ENCODE measurements at places on chromosomes 5 and 9.

GRCh38 chr5:138972836-138973235 is 97.7 kb upstream of the LRRTM2 start:
- DNase-seq: no peak

DNA sequence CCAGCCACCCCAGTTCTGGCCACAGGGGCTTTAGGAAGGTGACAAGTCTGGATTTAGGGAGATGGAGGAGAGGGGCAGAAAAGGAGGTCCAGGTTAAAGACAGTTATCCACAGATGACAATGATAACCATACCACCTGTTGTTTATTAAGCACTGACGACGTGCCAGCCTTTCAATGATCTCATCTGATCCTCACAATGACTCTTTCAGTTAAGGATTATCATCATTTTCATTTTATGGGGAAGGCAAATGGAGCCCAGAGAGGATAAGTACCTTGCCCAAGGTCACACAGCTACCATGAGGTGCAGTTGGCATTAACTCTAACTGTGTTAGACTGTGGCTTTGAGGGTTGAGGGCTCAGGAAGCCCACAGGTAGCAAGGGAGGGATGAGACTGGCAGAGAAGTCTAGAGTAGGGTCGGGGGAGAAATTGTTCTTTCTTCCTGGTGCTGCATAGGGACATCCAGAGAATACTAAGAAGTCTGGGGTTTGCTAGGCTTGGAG is 21.5 kb upstream of the JADE2 start:
- DNase-seq: no peak

DNA sequence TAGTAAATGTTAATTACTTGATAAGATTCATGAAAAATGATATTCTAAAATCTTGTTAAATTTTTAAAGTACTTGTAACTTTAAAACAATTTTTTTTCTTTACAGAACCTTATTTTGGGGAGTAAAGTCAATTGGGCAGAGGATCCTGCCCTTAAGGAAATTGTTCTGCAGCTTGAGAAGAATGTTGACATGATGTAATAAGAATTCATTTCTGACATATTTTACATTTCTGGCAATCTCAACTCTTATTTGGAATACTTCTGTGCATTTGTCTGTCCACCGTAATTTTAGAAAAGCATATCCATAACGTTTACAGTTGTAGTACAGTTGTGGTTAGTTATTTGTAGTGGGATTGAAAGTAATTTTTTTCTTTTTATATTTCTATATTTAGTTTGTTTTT is 20.2 kb downstream of the CENPH start:
- DNase-seq: no peak

GRCh38 chr9:114729706-114730105 is 47.7 kb upstream of the TEX48 start:
- DNase-seq: no peak

GRCh38 chr5:2334719-2335118 is 416.8 kb downstream of the IRX2 start:
- DNase-seq: no peak

DNA sequence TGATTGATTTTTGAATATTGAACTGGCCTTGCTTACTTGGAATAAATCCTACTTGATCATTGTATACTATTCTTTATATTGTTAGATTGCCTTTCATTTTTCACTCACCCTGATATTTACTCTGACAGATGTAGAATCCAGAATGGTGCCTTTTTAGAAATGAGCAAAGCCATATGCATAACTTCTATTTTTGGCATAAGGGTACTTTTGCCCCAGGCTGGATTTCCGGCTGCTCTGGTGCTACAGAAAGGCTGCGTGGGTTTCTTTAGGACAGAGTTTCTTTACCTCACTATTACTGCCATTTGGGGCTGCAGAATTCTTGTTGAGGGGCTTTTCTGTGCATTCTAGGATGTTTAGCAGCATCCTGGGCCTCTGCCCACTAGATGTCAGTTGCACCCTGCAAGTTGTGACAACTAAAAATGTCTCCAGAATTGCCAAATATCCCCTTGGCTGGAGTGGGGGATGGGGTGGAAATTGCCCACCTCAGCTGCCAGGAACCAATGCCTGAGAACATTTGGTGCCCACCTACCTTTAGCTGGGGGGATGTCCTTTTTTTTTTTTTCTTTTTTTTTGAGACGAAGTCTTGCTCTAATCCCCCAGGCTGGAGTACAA is 50.1 kb downstream of the SLC36A1 start:
- no peak for DNase-seq

DNA sequence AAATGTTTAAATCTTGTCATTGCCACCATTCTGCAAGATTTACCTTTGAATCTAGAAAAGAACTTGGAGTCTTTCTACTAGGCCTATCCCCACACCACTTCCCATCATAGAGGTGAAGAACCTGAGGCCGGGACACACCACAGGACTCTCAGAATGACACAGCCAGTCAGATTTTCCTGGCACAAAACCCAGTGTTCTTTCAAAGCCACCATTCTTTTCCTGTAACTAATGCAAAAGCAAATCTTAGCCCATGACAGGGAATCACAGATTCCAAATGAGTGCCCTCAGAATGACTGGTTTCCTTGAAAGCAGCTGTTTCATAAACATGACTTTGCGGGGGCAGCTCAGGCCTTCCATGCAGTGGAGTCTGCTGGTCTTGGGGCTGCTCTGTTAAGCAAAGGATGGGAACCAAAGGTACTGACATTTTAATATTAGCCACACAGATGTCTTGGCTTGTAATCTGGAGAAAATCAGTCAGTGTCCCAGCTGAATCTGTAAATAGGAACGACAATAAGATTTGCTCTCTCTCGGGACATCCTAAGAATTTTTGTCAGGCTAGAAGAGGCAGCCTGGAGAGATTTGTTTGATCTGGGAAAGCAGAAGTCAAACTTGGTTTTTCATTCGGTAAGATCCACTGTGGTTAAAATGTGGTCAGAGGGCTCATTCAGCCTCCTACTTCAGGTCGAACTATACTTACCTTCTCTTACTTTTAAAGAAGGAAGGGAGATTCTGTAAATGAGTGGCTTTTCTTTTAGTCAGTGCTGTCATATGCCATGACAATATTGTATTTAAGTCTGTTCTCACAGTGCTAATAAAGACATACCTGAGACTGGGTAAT is 115.1 kb downstream of the PALM2AKAP2 start:
- DNase-seq: no peak

DNA sequence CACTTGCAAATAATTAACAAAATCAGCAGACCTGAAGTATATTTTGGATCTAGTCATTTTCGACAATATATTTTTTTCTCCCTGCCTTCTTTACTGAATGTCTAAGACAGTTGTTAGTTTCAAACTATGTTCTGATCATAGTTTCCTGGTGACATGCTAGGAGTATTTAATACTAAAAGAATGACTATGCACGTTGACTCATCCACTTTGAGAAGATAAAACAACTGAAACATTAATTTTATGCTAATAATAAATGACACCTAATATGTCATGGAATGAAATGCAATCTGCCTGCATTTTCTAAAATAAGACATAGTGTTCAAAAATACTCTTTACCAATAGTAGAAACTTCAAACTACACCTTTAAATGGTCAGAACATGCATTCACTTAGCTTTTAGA is 2123.7 kb upstream of the C9orf72 start:
- no peak for DNase-seq

DNA sequence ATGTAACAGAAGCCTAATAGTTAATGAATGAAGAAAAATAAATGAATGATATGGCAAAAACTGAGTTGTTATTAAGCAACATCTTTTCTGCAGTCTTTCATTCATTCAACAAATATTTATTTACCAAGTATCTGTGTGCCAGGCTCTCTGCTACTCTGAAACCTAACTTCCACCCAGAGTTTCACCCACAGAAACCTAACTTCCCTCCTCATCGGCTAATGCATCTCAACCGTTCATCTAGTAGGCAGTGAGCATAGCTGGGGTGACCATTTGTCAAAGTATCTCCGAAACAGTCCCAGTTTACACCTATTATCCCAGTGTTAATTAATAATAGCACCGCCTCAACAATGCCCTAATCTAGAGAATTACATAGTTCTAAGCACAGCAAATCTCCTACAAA is 1.5 kb downstream of the TTC39B start:
- no peak for DNase-seq

DNA sequence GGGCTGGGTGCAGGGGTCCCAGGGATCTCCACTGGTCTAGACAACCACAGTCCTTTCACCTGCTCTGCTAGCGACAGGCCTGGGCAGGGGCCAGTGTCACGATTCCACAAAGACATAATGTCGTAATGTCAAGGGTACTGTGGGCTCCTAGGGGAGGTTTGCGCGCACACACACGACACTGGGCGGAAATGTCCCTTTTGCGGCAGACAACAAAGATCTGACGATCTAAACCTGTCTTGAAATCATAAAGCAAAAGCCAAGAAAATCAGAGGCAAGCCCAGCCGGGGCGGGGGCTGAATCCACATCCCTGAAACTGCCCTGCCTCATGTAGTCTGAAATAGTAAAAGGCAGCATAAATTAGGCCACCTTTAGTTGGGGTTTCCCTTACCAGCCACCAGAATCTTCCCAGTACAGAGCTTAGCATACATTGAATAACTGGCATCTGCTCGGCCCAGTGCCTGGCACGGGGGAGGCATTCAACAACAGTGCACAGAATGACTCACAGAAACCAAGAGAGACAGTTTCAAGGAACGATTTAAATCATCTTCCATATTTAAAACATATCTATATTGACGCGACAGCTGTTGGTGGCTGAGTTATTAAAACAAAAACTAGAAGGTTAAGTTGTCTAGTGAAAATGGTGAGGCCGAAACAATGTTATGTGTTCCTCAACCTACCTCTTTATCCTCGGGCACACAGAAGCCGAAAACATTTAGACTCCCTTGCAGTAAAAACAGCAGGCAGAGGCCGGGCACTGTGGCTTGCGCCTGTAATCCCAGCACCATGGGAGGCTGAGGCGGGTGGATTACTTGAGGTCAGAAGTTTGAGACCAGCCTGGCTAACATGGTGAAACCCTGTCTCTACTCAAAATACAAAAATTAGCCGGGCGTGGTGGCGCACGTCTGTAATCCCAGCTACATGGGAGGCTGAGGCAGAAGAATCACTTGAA is 151.0 kb downstream of the MYO10 start:
- no peak for DNase-seq

DNA sequence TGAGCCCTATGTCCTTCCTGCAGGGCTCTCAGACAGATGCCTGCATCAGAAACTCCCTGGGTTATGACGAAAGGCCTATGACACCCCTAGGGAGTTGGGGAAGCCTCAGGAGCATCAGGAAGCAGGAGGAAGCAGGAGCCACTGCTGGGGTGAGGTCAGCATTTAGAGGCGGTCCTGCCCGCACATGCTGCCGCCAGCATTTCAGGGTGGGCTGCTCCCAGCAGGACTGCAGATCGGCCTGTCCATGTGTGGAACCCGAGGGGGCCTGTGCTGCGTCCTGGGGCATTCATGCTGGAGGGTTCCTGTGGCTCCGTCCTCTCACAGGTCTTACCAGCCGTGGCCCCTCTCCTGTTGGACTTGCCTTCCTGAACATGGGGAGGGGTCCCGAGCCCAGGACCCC is 6.9 kb downstream of the NKD2 start:
- DNase-seq: no peak

DNA sequence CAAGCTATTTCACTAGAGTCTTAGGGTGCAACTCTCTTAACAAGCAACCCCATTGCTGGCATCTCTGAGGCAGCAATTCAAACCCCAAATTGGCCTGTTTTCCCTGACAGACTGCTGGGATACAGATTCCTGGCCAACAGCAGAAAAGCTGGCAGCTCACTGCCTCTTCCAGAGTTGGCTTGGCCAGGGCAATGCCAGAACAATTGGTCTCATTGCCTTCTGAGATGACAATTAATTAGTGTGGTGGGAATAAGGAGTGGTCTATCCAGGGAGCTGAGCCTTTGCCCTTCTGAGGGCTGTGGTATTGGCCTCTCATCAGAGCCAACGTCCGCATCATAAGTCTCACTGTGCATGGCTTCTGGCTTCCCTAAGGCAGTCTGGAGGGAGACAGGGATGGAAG is 183.2 kb downstream of the GNAQ start:
- DNase-seq: no peak

GRCh38 chr9:5263351-5264218 is 32.4 kb downstream of the INSL4 start:
- no peak for DNase-seq

All from activated T-helper 1 cell treated with anti-CD3 and anti-CD28 coated beads, Interleukin-2, amount 50 U/mL, for 16 hours (primary cell).